Fibroblast of skin of right quadriceps (primary cell): ENCODE measurements at places on chromosomes 1 and 21.
A peak's percentile ranks its signal among the peaks of the same experiment; 100 is the strongest.

- no peak for DNase-seq
These were observed 6.2 kb downstream of the MTF1 start for GRCh38 chr1:37853157-37853556.

DNA sequence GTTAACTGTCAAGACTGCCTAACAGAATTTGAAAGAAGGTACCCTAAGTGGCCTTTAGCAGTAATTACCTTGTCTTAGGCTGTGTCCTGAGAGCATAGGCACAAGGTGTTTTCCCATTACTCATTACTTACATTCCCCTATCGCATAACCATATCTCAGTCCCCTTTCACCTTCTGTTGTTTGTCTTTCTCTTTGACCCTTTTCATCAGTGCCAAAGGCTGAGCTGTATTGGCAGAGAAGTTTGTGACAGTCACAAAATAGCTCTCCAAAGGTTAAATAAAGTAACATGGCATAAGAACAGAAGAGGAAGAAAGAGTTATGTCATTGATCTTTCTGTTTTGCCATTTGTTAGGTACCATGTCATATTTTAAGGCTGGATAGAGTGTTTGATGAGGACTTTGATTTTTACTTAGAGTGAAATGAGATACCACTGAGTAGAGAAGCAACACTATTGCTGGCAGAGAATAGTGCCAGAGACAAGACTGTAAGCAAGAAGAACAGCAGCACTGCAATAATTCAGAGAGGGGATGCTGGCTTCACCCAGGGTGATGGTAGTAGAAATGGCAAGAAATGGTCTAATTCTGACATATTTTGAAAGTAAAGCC, 497.8 kb downstream of the TTLL7 start:
- DNase-seq = no peak

- no peak for DNase-seq
These were observed 78.5 kb upstream of the ADAMTS5 start for GRCh38 chr21:27045281-27045985.

- no peak for DNase-seq
These were observed 13.3 kb upstream of the LRRC8D start for GRCh38 chr1:89807503-89807902.

- no peak for DNase-seq
These were observed 333.3 kb upstream of the ZRANB2 start for GRCh38 chr1:71414179-71414578.

GRCh38 chr1:44447051-44447810, 42.2 kb downstream of the RNF220 start:
- DNase-seq = no peak

- no peak for DNase-seq
These were observed 31.9 kb downstream of the NHLH2 start for GRCh38 chr1:115809076-115809475.

- DNase-seq = no peak
These were observed 63.2 kb downstream of the ITPKB start for GRCh38 chr1:226675715-226676357.

- DNase-seq = no peak
These were observed 5.7 kb downstream of the KCNN3 start for GRCh38 chr1:154864189-154864975.

DNA sequence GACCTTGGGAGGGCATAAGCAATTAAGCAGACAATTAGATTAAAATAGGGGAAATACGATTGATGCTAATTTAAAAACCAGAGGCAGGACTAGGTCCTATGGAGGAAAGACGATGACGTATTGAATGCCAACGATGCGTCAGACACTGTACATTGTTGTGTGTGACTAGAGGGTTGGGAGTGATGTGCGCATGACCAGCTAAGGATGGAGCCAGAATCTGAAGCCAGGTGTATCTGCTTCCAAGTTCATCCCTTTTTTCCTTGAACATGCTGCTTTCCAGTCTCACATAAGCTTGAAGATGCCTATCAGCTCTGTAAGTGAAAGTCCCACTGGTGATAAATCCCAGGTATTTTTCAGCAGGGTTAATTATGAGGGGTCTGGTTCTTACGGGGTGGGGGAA, 576.2 kb downstream of the MATN1 start:
- no peak for DNase-seq

DNA sequence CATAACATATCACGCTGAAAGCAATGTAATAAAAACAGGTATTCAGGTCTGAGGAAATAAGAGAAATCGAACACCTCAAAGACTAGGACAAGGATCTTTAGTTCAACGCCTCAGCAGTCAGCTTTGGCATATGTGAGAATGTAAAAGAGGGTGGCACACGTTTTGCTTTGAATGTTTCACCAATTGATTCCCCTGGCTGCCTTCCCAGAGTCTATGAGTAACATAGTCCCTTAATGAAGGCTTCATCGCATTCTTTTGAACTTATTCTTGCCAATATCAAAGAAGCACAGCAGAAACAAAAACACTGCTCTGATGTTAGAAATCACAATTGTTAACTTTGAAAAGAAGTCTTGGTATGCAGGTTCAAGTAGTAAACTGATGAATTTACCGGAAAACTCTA, 764.8 kb downstream of the ADGRL2 start:
- peak; percentile 85 for DNase-seq

GRCh38 chr1:32693455-32694174, 9.0 kb downstream of the SYNC start:
- DNase-seq = no peak

- no peak for DNase-seq
These were observed 78.1 kb upstream of the RAB4A start for GRCh38 chr1:229192853-229193252.

GRCh38 chr1:84643183-84643582, 47.1 kb downstream of the SSX2IP start:
- no peak for DNase-seq

GRCh38 chr1:155322953-155323728, 2.4 kb downstream of the RUSC1 start:
- DNase-seq = peak; percentile 93

GRCh38 chr21:33266050-33266788, at the start of gene IL10RB:
TSS of gene IL10RB (plus strand) at chr21:33266367. CDS start at chr21:33266466, 99 bp downstream.
- DNase-seq = peak; percentile 39

DNA sequence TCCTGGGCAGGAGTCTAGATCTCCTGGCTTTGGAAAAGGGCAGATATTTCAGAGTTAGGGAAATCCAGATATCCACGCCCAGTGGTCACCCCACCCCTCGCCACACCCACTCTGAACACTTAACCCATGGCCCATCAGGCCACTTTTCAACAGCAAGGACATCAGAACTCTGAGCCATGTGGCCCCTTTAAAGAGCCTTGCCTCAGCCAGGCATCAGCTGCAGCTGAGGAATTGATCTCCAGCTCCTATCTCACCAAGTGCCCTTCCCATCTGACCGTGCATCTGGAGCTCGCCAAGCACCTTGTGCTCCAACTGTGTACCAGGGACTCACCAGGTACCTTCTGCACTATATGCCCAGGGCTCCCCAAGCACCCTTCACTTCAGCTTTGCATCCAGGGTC, 20.2 kb upstream of the SH2D2A start:
- no peak for DNase-seq

DNA sequence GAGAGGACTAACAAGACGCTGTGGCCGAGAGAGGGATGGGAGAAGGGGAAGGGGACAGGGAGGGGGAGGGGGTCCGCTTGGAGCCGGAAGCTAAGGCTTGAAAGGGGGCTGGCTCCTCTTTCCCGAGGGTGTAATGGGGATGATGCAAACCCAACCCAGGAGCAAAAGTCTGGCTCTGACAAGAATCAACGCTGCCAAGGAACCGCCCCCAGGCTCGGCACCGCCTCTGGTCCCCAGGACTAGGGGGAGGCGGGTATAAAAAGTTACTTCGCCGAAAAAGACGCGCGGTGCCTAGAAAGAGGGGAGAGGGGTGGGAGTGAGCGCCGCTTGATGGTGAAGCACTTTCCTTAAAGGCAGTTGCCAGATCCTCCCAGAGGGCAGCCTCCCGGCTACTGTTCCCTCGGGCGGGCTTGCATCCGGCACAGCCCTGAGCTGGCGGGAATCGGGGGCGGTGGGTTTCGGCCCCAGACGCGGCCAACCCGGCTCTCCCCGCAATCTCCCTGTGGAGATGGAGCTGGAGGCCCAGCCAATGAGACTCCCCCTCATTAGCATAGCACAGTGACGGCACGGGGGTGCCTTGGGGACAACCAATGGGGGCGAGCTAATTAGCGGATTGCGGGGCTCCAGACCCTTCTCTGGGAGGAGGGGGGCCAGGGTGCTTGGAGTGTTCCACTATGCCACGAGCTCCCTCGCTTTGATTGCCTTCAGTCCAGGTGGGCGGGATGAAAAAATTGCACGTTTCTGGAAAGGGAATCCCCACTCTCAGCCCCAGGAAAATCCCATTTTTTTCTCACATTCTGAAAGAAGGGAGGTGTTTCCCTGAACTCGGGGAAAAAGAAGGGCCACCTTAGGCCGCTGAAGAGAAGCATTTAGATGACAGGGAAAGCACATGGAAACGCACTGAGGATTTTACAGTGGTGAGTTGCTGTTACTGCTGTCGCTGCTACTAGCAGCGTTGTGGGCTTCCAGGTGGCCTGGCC, at the start of gene KCNT2:
Gene KCNT2 (minus strand): TSS at position 51 of the 980 bp plus-strand sequence. CDS start 131 bp downstream, outside the sequence.
- peak; percentile 64 for DNase-seq

- no peak for DNase-seq
These were observed 16.5 kb downstream of the S100A6 start for GRCh38 chr1:153519242-153519641.

GRCh38 chr1:67645495-67646144, 39.4 kb upstream of the GADD45A start:
- DNase-seq = no peak

DNA sequence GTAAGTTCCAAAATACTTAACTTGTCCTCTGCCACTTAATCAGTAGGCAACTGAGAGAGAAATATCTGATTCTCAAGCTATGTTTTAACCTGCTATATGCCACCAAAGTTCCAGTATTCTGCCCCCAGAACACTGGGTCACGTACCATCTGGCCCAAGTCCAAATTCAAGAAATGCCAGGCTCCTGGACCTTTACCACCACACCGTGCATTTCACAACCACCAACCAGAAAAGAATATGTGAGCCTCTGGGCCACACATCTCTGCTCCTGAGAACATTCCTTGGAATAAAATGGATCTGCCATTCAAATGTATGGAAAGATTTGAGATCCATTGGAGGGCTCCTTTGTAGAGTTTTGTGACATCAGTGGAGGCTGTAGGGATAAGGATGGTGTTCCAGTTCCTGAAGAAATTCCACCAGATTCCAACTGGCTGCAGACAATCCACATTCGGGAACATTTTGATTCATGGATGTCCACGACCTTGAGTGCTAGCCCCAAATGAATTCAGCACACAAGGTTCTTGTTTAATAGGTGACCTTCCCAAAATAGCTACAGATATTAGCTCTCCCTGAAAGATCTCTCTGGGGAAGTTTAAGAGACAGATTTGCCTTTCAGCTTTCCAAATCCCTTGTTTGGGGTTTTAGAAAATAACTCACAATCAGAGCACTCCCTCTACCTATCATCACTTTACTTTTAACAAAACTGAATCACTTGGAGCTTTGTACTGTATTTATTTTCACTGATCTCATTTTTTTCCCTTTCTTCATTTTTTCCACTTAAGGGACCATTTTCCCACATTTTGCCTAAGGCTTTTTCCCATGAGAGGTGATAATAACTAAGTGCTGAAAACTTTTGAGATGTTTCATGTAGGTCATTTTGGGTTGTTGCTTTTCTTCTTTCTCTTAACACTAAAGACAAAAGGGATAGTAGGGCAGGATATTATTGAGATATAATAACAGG, 128.4 kb upstream of the ZC3H11B start:
- no peak for DNase-seq

DNA sequence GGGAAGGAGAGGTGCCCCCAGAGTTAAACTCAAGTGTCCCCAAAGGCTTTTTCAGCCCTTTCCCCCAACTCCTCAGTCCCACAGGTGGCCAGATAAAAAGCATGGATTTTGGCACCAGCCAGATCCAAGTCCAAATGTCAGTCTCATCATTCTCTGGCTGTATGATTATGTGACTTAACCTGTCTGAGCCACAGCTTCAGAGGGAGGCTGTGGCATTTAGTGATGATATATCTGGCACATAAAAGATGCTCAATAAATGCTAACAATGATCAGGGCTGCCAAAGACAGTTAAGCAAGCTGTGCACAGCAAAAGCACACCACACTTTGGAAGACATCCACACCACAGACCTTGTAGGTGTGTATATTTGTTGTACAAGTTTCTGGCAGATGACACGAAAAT, 5.6 kb upstream of the PADI3 start:
- no peak for DNase-seq

DNA sequence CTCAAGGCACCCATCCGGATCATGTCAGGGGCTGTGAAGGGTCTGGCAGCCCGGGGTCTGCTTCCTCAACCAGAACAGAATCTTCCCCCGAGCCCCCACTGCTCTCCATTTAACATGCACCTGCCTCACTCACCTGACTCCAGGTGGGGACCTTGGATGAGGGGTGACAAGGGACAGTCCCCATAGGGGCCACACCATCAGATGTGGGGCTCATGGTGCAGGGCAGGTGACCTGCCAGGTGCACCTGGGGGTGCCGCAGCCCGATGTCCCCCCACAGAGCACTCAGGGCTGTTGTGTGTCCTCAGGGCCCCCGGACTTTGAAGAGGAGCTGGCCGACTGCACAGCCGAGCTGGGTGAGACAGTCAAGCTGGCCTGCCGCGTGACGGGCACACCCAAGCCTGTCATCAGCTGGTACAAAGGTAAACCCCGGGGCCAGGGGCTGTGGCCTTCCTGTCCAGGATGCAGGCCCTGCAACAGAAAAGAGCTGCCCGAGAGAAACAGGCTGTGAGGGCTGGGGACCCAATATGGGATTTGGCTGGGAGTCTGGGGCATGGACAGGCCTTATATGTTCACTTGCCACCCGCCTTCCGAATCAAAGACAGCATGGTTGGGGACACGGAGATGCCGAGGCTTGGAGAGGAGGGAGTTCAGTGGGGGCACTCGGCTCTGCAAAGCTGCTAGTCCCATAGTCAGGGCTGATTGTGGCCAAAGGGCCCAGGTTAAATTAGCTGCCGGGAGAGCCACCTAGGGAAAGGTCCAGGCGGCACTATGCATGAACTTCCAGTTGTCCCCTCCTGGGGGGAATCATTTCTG, 64.6 kb downstream of the TRIM11 start:
- no peak for DNase-seq

GRCh38 chr1:207049974-207050391, 1.0 kb downstream of the YOD1 start:
- DNase-seq = peak; percentile 46

- DNase-seq = peak; percentile 28
These were observed 14.4 kb downstream of the MAP3K7CL start for GRCh38 chr21:29144736-29145353.
